NCI-H1436 (cell line): ENCODE measurements at places on chromosomes 2 and 18.

- no peak for DNase-seq
These were observed 363.7 kb upstream of the SPHKAP start for GRCh38 chr2:228545041-228545747.

DNA sequence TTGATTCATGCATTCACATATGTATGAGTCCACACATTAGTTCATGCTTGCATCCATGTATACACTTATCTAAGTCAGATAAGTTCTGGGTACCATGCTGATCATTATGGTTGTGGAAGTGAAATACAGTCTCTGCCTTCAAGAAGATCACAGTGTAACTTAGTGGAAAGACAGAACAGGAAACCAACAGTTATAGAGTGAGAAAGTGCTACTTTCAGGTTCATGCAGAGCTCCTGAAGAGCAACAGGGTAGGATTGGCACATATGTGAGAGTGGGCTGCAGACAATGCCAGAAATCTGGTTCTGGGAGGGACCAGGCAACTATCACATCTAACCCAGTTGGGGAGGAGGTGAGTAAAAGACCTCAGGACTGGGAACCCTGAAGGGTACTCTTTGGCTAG, 35.4 kb upstream of the PGAP1 start:
- DNase-seq, result no peak

DNA sequence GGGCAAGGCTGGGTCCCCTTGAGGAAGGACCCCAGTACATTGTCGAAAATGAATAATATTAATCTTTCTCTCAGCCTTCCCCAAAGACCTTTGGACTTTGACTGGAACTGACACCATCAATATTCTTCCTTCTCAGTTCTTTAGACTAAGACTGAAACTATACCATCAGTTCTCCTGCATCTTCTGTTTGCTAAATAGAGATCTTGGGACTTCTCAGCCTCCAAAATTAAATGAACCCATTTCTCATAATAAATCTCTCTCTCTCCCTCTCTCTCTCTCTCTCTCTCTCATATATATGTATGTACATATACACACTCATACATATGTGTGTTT, 39.7 kb upstream of the VRK2 start:
- DNase-seq, result no peak

DNA sequence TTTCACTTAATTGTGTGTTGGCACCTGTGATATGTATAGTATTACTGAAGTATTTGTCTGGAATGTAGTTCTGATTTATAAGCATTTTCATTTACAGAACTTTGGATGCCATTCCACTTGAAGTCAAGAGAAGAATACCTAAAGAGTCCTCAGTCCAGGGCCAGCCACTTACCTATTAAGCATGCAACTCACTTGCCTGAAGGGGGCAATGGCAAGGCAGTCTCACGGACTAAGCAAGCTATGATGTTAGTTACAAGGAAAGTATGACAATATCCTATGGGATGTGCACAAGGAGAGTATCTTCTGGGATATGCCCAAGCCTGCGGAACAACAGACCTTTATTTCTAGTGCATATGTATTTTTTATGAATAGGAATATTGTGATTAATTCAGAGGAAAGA, 369.4 kb upstream of the GCFC2 start:
- no peak for DNase-seq

DNA sequence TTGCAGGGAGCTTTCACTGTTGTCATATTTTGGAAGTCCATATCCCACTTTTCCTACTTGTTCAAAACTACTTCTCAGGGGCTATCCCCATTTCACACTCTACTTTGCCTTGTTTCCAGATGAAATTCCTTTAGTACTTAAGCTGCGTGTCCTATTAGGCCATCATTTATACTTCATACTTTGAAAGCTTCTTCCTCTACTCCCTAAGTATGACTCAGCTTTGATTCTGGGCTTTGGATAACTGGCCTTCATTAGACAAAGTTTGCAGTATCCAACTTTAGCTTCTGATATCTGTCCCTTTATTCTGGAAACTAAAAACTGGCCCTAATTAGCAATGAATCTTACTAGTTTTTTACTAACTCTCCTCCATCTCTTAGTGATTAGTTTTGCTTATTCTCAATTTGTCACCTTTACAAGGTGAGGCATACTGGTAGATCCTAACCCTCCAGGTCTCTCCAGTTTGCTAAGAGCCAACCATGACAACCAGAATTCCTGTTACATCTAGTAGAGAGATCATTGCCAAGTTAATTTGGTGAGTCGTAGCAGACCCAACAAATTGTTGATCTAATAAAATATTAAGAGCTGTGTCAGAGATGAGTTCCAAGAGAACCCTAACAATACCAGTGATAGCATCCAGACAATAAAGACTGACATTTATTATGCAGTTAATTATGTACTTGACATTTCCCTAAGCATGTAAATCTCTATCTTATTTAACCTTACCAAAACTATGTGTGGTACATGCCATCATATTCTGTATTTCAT, 31.2 kb upstream of the ITGAV start:
- DNase-seq, result no peak

GRCh38 chr2:190043441-190043840, 19.1 kb downstream of the MSTN start:
- DNase-seq, result no peak

GRCh38 chr2:14634489-14635390, 2.2 kb downstream of the LRATD1 start:
- DNase-seq, result no peak

- no peak for DNase-seq
These were observed 156.4 kb downstream of the AQP4 start for GRCh38 chr18:26708806-26709716.

DNA sequence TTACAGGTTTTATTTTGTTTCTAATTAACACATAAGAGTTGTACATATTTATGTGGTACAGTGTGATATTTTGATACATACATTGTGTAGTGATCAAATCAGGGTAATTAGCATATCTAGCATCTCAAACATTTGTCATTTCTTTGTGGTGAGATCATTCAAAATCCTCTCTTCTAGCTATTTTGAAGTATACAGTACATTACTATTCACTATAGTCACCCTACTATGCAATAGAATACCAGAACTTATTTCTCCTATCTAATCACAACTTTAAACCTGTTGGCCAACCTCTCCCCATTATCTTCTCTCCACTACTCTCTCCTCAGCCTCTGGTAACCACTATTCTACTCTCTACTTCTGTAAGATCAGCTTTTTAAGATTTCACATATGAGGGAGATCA, 325.8 kb downstream of the CYP26B1 start:
- DNase-seq, result no peak

DNA sequence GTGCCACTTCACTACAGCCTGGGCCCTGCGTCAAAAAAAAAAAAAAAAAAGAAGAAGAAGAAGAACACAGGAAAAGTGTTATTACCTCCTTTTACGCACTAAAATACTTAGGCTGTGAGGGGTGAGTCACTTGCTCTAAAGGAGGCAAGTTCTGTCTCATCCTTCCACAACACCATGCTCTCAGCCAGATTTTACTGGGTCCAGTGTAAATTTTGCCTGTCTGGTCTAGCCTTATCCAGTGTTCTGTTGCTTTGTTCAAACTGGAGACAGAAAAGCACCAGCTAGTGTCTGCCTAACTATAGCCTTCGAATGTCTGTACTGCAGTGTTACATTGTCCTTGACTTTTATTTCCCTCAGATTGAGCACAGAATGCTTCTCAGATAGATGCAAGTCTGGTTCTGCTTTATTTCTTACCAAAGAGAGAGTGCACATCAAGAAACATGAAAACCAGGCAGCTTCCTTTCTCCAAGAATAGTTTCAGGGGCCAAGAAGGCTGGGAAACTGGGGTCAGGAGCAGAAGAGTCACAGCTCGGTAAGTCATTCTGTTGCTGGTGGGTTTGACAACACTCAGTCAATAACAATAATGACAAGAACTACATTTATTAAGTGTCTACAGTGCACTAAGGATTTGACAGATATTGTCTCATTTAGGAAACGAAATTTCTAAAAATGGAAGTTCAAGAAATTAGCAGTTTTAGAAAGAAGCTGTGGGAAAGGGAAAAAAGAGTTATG, 3.1 kb upstream of the MSGN1 start:
- DNase-seq, result no peak

DNA sequence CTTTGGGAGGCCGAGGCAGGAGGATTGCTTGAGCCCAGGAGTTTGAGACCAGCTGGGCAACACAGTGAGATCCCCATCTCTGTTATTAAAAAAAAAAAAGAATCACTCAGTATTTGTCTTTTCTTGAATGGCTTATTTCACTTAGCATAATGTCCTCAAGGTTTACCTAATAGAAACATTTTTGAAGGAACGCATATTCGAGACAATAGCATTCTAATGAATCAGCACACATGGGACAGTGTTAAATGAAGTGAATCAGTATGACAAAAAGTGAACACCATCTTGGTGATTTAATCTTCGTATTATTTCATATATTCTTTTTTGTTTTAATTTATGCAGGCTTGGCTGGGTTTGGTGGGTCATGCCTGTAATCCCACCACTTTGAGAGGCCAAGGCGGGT, 44.7 kb downstream of the WIPF1 start:
- DNase-seq, result no peak

GRCh38 chr2:200829258-200829655, 17.5 kb downstream of the BZW1 start:
- no peak for DNase-seq

DNA sequence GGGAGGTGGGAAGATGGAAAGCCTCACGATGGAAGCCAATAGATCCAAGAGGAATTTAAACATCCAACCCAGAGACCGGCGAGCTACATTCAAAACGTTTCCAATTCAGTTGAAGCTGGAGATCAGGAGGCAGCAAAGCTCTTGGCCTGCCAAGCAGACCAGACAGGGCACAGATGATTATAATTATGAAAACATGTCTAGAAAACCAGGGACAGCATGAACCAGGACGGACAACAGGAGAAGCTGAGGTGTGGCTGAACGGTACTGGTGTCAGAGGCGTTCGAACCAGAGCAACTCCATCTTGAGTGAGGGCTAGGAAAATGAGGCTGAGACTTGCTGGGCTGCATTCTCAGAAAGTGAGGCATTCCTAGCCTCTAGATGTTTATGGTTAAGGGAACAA, 102.2 kb upstream of the CCDC150 start:
- DNase-seq, result no peak

DNA sequence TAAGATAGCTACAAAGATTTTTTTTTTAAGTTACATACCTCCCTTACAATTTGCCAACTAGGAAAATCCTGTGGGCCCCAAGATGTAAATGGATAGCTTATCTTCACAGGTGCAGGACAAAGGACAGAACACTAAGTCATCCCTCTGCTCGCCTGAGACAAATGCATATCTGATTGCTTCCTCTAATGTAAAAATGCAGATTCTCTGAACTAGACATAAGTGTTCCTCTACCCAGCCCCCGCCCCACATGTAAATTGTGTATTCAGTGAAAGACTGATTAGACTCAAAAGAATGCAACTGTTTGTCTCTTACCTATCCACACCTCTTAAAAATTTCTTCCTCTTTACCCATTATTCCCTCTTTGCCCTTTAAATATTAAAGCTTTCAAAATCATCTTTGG, 96.5 kb downstream of the CYP26B1 start:
- no peak for DNase-seq

GRCh38 chr18:78770139-78770822, 209.3 kb upstream of the SALL3 start:
- DNase-seq, result peak; percentile 5

DNA sequence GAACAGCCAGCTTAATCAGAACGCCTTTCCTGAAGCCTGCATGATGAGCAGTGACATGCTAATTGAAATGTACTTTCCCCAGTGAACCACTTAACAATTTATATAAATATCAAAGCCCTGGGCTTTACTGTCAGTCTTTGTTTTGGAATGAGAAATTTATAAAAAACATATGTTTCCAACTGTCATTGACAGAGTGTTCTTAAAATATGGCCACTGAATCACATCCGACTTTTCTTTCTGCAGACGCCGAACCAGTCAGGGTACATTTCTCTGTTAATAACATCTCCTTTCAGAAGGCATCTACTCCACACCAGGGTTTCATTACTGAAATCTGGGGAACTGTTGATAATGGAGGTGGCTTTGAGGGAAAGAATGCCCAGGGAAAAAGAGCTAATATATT, 343.7 kb downstream of the INSIG2 start:
- DNase-seq, result no peak

DNA sequence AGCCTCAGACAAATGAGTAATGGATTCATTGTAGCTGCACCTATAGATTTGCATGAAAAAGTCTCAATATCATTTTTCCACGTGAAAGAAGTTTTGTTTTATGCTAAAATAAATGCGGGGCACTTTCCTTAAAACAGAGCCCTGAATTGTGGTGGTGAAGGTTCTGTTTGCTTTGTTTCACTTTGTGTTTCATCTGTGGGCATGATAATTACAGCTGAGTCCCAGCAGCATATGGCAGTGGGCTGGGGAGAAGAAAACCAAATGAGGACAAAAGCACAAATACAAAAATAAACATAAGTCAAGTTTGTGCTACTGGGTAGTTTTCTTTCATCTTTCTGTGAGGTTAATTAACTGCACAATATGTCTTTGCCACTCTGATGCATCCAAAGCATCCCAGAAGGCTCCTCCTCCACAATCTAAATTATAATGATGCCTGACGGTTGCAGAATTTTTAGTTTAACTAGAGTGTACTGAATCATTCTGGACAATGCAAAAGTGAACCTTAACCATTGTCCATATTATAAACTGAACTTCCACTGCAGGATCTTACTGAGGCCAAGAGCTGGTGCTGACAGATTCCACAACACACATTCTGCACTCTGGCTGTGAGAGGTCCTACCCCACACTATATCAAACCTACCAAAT, 97.6 kb downstream of the DSC3 start:
- DNase-seq, result no peak

DNA sequence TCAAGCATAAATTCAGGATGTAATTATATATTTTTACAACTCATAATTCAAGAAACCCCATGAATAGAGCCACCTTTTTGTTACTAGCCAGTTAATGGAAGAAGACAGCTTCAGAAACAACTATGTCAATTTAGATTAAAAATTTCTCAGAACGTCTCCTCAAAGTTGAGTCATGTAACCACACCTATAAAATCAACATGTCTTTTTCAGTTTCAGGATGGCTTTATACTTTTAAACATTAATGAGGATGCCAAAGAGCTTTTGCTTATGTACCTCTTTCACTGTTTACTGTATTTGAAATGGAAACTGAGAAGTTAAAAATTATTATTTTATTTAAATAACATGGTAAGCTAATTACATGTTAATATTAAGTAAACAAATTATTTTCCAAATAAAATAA, 280.1 kb downstream of the PTH2R start:
- DNase-seq, result no peak

GRCh38 chr18:11821643-11822237, 29.5 kb upstream of the CHMP1B start:
- no peak for DNase-seq

DNA sequence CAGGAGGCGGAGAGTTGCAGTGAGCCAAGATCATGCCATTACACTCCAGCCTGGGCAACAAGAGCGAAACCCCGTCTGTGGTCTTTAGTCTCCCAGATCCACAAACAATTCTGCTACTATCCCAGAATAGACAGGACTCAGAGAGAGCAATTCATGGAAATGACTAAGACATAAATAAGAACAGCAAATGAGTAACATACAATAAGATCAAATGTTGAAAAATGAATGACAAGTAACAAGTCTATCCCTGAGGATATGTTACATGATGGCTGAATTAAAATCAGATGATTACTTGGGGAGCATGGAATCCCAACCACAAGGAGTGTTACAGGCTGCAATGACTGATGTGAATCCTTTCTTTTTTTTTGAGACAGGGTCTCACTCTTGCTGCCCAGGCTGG, 10.3 kb downstream of the ARL5A start:
- DNase-seq, result no peak

GRCh38 chr2:33381301-33381858, 95.1 kb upstream of the RASGRP3 start:
- DNase-seq, result no peak

- no peak for DNase-seq
These were observed 14.7 kb downstream of the NIFK start for GRCh38 chr2:121721926-121722325.

- DNase-seq, result no peak
These were observed 72.4 kb downstream of the MYCN start for GRCh38 chr2:16012626-16013358.
